ENCODE measurements at places on chromosomes 13 and 19.

GRCh38 chr19:4722671-4723594 is 709 bp downstream of the DPP9 start:
- DNase-seq = no peak

DNA sequence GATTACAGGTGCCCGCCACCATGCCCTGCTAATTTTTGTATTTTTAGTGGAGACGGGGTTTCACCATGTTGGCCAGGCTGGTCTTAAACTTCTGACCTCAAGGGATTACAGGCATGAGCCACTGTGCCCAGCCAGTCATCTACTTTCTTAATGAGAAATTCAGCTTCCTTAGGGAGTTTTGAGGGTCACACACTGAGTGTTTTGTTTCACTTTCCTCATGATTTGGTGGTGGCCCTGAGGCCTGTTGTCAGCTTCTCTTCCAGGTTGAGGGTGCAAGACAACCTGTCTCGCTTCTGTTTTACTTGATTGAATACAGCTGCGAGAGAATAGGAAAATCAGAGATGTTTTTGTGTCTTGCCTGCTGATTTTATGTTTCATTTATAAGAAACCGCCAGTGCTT is 9.9 kb downstream of the FRY start:
- no peak for DNase-seq

GRCh38 chr13:76783798-76784197 is 102.4 kb downstream of the KCTD12 start:
- no peak for DNase-seq

DNA sequence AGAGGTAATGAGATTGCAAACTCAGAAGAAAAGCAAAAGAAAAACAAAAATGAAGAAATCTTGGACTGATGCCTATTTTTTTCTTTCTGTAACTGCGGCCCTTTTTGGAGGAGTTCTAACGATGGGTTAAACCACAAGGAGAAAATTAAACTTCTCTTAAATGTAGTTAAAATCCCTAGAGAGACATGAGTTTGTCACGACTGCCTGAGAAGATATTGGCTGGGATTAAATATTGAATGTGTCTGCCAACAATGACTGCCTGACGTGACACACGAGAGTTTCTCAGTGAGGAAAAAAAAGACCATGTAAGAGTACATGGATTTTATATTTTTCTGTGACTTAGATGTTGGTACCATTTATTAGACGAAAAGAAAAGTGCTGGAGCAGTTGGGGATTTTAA is 1013.4 kb downstream of the PCDH9 start:
- DNase-seq = no peak

DNA sequence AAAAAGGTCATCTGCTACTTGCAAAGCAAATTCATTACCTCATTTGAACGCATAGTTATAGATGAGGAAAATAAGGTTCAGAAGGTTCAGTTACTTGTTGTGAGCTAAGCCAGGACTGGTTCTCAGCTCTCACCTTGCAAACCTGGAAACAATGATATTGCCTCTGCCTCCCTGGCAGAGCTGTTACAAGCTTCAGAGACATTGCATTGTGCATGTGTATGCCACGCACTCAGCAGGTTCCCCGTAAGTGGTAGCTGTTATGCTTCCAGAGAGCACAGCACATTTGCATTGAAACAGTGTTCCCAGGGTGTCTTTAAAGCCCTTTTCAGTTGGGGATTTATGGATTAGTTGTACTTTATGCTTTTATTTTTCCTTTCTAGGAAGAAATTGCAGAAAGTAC is 80.6 kb downstream of the DGKH start:
- no peak for DNase-seq

DNA sequence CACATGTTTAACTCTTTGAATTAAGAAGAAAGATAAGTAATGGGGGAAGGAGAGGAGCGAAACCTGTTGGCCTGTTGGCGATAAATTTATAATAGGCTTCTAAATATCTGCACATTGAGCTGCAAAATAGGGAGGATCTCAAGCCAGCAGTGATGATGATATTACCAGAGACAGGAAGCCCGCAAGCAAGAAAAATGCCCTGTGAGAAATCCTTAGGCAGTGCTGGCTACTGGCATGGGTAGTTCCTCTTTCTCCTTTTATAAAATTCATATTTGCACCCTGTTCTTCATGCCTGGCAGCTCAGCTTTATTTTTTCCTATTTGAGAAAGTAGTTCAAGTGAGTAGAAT is 858 bp upstream of the USP12 start:
- DNase-seq = no peak

DNA sequence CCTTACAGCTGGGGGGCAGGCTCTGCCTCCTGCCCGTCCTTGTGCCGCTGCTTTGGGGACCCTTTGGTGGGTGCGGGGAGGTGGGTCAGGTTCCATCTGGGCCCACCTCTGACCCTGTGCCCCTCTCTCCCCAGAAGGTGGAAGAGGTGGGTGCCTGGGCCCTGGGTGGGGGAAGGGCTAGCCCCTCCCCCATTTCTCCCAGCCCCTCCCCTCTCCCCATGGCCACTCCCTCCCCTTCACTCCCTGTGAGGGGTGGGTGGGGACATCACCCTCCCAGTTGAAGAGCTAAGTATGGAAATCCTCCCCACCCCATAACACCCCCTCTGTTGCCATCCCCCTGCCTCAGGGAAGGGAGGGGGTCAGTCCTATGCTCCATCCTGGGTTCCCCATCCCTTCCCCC is 14.2 kb downstream of the ARHGEF1 start:
- DNase-seq = no peak

- DNase-seq = no peak
Measured at GRCh38 chr13:113623491-113624234, 34.3 kb downstream of the ATP4B start.

- DNase-seq = no peak
Measured at GRCh38 chr13:99506634-99507033, 5.4 kb downstream of the TM9SF2 start.

- DNase-seq = no peak
Measured at GRCh38 chr19:435056-435706, 25.7 kb downstream of the SHC2 start.

DNA sequence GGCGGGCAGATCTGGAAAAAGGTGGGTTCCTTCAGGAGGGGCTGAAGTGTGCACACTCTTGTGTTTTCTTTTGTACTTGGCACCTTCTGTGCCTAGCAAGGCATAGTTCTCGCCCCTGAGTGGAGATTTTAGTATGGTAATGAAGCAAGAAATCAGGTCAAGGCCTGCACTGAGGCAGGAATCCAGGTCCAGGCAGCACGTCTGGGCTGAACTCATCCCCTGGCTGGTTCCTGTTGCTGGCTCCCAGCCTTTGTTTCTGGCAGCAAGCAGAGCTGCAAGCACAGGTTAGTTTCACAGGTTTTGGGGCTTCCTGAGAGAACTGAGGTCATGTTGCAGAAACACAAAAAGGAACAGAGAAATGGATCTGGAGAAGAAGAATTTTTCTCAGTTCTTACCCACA is 21.2 kb downstream of the SIGLEC7 start:
- no peak for DNase-seq

DNA sequence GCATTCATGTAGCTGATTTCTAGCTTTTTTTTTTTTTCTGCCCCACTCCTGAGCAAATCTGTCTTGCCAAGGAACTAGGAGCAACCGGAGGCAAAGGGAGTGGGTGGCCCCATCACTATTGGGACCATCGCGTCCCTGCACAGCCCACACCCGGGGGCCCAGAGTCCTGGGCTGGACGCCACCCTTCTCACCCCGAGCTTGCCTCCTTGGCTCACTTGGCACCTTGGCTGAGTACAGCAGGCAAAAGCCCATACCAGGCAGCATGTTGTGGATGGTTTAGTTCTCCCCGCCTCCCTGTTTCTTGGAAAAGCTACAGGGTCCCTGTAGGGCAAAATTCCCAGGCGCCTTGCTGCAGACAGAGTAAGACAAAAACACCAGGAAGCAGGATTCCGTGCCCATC is 13.7 kb downstream of the SMIM24 start:
- DNase-seq = no peak

DNA sequence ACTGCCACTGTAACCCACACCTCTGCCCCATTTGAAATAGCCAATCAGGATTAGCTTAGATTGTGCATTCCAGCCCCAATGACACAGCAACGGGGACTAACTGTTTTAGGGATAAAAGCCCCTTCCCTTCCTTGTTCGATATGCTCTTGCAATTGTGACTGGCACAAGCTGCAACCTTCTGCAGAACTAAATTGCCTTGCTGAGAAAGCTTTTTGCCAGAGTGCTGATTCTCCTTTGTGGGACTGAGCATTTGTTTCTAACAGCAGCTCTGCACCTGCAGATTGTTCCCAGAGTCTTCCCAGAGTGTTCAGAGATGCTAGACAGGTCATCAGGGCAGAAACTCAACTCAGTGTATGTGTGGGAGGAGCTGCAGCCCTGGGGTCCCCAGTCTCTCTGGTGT is 115.8 kb downstream of the ZNF675 start:
- no peak for DNase-seq

DNA sequence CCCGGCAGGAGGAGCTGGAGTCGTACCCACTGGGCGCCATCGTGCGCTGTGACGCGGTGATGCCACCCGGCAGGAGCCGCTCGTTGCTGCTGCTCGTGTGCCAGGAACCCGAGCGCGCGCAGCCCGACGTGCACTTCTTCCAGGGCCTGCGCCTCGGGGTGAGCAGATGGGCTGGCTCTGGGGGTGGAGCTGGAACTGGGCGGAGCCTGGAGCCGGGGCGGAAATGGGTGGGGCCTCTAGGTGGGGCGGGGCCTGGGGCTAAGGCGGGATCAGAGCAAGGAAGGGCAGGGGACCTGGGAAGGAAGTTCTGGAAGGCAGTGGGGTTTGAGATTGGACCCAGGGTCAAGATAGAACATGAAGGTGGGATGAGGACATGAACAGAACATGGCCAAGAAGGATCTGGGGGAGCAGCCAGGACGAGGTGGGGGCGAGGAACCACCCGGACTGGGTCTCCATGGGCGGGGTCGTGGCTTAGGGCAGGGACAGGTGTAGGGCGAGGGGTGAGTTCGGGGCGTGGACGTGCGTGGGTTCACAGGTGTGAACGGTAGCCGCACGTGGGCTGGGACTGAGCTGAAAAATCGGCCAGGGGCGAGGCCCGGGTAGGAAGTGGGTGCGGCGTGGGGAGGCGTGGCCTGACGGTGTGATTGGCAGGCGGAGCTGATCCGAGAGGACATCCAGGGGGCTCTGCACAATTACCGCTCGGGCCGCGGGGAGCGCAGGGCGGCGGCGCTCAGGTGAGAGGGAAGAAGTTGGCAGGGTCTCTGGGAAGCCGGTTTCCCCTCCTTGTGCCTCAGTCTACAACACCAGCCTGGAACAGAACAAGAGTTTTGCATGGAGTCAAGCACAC is 4.7 kb downstream of the EPS8L1 start:
- peak; percentile 88 for DNase-seq

GRCh38 chr19:18157465-18158063 is 4.6 kb downstream of the PIK3R2 start:
- DNase-seq = peak; percentile 71

DNA sequence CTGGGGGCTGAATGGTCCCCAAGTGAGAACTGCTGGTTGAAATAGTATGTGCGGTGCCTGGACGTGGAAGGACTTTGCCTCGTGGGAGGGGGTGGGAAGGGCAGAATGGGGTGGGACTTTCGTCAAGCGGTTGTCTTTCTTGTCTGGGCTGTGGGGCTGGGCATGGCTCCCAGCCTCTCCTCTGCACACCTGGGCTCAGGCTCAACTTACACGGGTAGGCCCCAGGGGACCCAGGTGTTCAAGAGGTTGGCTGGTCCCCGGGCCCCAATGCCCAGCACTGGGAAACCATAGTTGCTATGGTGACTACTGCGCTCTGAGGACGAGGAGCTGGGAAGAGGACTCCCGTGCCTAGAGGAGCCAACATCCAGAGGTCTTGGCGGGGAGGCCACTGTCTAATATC is 7.3 kb downstream of the NWD1 start:
- DNase-seq = no peak
